ENCODE measurements at places on chromosomes 2 and 18.
A peak's percentile ranks its signal among the peaks of the same experiment; 100 is the strongest.

DNA sequence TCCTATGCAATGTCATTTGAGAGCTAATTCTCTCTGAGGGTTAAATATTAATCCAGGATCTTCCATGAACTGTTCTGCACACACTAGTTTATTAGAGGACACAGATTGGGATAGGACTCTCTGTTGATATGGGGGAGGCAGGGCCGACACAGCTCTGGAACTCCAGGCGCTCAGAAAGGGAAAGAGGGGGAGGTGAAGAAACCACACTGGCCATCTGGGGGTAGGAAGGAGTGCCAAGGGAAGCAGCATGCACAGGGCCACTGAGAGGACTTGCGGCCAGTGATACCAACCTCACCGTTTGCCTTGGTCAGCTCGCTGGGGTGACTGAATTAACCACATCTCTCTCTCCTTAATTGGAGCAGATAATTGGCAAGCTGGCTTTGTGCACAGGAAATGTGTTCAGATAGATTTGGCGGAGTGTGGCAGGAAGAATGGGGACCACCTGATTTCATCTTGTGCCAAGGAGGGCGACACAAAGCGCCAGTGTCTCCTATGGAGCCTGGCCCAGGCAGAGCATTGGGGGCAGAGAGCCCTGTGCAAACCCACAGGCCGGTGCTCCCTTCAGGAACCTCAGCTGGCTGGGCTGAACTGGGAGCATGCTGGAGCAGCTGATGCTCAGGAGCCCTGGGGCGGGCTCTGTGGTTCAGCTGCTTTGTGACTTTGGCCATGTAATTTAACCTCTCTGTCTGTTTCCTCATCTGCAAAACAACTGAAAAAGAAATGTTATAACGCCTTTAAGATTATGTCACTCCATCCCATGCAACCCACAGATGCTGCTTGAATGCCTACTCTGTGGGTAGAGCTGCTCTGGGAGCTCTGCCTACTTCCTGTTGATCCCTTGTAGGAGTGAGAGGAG is 114.7 kb upstream of the STON1 start:
- DNase-seq = no peak

DNA sequence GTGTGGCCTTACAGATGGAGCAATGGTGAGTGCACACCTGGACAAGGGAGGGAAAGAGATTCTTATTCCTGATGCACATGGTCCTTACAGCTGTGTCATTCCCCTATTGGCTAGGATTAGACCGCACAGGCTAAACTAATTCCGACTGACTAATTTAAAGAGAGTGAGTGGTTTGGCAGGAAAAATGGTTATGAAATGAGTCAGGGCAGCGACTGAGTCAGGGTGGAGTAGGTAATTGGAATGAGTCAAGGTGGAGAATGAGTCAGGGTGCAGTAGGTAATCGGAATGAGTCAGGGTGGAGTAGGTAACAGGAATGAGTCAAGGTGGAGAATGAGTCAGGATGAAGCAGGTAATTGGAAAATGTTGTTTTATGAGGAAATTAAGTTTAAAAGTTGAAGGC is 1353.7 kb upstream of the LRRTM1 start:
- no peak for DNase-seq

GRCh38 chr2:119086327-119086726 is 72.2 kb downstream of the C1QL2 start:
- DNase-seq = no peak

DNA sequence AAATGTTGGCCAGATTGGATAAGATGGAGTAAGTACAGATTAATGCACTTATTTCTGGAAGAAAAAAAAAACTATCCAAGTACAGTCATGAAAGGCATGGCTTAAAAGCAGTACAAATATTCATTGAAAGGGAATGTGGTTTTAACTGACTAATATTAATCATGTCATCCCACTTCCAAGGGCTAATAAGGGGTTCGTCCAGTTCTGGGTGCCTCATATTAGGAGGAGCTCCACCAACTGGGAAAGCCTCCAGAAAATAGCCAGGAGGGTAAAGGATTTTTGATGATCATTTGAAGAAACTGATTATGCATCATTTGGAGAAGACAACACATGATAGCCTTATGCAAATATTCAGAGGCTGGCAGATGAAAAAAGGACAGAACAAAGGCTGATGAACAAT is 115.2 kb upstream of the ARL5A start:
- no peak for DNase-seq

GRCh38 chr2:120433816-120434290 is 87.9 kb downstream of the INHBB start:
- no peak for DNase-seq

DNA sequence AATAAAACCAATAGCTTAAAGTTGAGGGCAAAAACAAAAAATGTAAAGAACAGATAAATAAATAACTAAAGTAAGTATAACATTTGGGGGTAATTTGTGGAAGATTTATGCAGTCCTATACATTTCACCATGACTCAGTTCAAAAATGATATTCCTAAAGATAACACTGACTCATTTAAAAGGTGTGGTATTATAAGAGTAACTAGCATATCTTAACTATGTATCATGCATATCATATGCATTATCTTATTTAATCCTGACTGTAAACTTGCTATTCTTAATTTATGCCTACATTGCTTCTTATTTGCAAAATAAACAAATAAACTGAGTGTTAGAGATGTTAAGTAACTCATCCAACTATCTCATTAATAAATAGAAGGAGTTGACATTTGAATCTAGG is 726.5 kb upstream of the PKDCC start:
- DNase-seq = no peak

DNA sequence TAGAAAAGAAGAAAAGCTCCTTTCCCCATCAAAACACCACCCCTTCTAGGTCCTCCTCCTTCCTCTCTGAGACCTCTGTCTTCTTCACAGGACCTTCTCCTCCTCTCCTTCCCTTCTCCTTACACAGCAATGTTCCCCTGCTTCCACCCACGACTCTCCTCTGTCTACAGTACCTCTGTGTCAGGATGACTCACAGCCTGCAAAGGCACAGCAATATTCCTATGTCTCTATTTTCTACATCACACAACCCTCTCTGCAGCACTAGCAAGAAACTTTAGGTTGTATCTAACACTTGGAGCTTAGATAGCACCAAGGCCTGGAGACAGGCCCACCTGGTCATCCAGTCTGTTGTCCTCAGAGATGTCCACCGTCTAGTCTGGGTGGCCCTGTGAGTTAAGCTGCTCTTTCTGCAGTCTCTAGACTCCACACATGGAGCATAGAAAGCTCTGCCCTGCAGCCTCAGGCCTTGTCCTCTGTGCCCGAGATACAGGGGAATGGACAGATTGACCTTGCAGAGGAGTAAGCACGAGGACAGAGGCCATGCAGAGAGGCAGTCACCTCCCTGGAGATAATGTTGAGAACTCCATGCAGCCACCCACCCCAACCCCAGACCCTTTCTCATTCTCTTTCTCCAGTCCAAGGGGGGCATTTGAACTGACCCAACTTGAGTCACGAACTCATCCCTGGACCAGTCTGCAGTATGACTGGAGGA is 212.0 kb downstream of the TNS1 start:
- DNase-seq = no peak

DNA sequence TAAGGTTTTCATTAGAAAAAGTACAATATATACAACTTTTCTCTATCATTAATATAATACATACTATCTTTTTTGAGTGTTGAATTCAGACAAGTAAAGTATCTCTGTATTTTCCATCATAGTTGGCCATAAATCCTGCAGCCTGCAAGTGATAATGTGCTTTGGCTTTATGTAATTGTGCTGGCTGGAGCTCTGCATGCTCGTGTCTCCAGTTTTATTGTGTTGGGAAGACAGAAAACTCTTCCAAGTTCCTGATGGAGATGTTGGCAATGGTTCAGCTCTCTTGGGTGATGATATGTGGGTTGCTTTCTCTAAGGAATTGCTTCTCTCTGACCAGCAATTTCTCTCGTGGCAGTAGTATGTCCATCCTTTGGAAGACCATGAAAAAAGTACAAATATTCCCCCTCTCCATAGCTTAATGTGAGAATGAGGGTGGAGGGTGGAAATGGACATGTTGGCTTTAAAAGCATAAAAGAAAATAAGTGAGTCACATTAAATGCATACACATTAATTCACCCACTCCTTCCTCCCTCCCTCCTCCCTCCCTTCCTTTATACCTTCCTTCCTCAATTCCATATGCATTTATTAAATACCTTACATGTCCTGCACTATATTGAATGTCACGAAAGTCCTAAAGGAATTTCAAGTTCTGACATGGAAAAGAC is 344.2 kb downstream of the MTX2 start:
- no peak for DNase-seq

DNA sequence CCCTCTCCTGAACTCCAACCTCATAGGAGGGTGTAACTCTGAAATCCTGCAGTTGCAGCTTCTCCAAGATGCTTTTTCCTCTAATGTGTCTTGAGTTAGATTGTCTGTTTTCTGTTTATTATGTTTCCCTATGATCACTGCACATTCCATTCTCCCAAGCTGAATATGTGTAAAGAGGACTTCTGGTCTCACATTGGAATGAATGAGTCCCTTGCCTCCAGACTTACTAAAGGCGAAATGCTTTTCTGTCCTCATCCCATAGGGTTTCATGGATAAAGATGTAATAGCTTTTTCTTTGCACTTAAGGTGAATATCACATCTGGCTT is 35.5 kb upstream of the CYP27A1 start:
- DNase-seq = no peak

GRCh38 chr2:103991591-103991990 is 862.3 kb upstream of the POU3F3 start:
- no peak for DNase-seq

DNA sequence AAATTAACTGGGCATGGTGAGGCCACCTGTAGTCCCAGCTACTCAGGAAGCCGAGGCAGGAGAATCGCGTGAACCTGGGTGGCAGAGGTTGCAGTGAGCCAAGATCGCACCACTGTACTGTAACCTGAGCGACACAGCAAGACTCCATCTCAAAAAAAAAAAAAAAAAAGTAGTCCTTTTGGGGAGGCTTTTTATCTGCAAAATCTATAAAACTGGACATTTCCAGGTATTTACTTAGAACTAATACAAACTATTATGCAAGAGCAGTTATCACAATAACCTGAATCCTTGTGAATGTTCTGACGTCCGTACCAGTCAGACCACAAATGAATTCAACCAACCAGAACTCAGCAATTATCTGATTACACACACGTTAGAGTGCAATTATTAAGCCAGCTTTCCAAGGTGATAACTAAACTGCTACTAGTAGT is 8.8 kb upstream of the RAPH1 start:
- no peak for DNase-seq

DNA sequence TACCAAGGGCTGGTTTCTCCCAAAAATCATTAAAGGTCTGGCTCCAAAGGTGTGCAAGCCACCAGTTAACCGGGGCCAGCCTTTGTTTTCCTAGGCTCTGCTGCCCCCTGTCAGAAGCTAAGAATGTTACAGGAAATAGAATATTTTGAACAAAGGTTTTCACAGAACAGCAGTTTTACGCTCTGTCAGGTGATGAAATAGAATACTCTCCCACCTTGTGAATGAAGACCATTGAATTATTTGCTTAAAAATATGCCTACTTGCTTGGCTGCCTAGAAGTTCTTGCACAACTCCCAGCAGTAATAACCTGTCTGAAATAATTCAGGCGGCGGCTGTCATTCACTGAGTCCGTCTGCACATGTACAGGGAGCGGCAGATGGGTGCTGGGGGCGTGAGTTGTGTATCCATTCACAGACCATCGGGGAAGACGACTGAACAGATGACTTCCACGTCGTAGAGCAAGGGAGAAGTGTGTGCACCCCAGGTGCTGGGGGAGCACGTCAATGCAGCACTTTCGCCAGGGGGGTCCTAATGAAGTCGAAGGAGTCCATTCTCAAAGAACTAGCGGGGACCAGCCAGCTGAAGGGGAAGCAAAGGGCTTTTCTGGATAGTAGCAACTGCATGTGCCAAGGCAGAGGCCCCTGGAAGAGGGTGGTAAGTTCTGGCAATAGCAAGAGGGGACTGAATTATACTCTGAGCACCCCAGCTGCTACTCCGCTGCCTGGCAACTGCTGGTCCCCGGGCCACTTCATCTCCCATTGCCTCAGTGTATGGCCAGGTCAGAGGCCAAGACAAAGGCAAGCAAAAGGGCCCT is 56.1 kb downstream of the SF3B1 start:
- DNase-seq = peak; percentile 49

DNA sequence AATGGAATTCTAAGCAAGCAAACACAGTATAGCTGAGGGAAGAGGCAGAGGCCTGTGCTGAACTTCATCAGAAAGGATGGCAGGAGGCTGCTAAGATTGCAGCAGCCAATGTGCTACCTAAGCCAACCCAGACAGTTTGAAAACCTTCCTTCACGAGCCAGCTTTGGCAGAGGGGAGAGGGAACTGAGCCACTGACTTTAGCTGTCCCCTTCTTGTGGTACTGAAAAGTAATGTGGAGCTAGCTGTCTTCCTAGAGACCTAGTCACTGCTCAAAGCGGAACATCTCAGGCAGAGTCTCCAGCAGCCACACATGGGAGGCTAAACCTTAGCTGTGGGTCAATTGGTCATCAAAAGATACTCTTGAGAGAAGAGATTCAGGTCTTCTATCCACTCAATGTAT is 419.0 kb downstream of the FBXO15 start:
- DNase-seq = no peak

DNA sequence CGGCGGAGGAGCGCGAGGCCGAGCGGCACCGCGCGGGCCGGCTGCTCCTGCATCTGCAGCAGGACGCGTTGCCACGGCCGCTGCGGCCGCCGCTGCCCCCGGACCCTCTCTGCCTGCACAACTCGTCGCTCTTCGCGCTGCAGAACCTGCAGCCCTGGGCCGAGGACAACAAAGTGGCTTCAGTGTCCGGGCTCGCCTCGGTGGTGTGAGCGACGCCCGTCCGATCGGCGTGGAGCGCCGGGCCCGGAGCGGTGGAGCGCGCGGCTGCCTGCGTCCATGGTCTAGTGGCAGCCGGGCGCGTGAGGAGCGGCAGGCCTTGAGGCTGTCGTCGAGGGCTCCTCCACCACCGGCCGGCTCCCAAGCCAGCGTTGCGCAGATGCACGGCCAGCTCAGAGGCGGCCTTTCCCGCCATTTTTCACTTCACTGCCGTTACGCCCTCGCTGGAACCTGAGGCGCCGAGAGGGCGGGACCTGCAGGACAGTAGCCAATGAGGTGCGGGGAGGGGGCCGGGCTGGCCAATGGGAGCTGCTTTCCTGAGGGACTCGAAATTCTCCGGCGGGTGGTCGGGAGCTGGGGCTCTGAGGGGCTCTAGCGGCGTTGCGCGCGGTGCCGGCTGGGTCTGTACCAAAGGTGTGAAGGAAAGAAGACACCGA is 1.9 kb downstream of the TLX2 start:
- no peak for DNase-seq

GRCh38 chr2:220473611-220474010 is 846.2 kb downstream of the SLC4A3 start:
- no peak for DNase-seq

- no peak for DNase-seq
These were observed 115.2 kb downstream of the GALNT3 start for GRCh38 chr2:165678882-165679281.

All from HTR-8/SVneo (cell line).